ENCODE measurements at places on chromosomes 6 and 20.

DNA sequence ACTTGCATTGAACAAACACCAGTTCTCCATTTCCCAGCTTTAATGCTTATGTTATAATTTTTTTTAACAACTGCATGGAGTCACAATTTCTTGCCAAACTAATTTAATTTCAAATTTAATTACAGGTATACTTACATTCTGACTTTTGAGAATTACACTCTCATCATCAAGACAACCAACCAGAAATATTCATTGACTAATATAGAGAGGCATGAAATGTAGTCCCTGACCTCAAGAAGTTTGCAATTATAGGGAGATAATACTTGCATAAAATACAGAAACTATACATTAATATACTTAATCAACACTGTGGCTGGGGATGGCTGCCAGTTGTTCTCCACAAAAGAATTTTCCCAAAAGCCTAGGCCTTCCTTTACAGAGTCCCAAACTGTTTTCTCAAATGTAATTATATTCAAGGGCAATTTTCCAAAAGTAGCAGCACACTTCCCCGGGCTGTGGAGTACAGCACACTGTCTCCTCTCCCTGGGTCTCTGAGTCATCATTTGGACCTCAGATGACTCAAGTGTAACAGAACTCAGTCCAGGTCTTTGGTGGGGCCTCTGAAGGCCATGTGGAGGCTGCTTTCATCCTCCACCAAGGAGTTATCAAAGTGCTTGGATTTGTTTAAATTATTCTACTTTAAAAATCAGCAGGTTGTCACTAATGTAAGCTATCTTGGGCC, 114.1 kb downstream of the KIF16B start:
- DNase-seq = peak; percentile 32

GRCh38 chr6:33808641-33809180, 4.9 kb upstream of the MLN start:
- DNase-seq = no peak

DNA sequence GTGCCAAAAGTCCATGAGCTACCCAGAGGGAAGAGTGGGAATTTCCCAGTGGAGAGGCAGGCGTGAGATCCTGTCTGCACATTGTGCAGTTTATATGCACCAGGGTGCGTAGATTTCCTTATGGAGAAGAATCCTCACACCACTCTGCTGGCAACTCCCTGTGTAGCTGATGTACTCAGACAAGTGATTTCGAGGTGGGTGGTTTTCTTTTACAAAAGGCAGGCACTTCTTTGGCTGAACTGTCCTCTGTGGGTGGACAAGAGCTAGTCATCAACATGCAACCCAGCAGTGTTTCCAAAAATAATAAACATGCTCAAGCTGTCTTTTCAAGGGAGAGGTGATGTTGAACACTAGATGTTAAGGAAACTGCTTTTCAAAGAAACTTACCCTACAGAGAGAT, 121.7 kb upstream of the NXT1 start:
- peak; percentile 28 for DNase-seq

GRCh38 chr6:26401987-26402658, at the start of gene BTN3A1:
Gene BTN3A1 (plus strand): TSS chr6:26402275. CDS start chr6:26405564, 3,289 bp downstream.
- DNase-seq = peak; percentile 81

DNA sequence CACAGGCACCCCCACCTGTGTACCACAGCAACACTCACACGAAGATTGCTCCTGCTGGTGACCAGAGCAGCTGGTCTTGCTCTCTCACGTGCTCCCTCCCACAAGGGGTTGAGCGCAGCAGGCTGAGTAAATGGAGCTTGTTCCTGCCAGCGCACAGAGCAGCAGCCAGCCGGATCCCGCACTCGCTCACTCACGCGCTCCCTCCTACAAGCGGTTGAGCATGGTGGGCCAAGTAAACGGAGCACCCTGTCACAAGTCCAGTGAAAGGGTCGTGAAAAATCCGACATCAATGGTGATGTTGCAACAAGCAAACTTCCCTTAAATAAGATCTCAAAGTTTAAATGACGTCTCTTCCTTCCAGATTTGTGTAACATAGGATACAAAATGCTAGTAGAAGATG, 313.7 kb downstream of the FOXC1 start:
- DNase-seq = no peak

DNA sequence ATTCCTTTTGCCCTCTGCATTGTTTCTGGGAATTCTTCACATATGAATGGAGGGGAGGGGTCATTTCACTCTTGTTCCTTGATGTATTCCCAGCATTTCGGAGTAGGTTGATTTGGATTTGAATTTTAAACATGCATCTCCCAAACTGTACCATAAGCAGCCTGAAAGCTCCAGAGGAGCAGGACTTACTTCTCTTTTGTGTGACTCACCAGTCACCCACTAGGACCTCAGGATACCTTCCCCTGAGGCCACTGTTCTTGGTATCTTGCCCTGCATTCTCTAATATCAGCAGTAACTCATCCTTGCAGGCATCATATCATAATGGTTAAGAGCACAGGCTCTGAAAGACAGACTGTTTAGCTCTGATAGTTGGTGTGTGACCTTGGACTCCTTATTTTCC, 703 bp downstream of the MRPL2 start:
- no peak for DNase-seq

Data from mucosa of gallbladder (tissue), 1 donor.